ENCODE measurements at places on chromosomes 7 and 10.

DNA sequence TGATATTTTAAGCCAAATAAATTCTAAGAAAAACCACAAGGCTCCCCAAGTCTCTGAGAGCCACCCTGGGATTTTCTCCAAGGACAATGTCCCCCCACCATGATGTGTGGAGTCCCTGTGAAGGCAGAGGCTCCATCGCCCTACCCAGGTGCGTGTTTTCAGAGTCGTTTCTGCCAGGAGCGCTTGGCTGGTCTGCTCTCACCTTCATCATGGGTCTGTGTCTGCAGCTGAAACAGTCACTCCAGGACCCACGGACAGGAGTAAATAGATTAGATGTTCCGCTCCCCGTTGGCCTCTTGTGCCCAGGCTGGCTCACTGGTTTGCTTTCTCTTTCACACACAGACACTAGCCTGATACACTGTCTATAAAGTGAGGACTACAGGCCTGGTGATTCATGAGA lies 217.5 kb downstream of the SFMBT2 start:
- DNase-seq: no peak

DNA sequence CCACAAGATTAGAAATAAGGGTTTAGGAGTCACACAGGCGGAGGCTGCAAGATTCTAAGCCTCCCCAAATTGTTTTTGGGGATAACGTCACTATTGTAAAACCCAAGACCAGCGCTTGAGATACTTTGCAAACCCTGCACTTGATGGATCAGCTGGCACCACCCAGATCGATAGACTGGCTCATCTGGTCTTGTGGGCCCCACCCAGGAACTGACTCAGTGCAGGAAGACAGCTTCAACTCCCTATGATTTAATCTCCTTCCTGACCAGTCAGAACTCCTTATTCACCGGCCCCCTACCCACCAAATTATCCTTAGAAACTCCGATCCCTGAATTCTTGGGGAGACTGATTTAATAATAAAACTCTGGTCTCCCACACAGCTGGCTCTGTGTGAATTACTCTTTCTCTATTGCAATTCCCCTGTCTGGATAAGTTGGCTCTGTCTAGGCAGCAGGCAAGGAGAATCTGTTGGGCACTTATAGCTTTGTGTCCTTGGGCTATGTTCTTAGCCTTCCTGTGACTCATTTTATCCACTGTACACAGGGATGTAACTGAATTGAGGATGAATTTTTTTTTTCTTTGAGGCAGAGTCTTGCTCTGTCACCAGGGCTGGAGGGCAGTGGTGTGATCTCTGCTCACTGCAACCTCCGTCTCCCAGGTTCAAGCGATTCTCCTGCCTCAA lies 64.4 kb upstream of the CARD11 start:
- DNase-seq: no peak

GRCh38 chr10:1573334-1573969 lies 163.9 kb downstream of the ADARB2 start:
- no peak for DNase-seq

- no peak for DNase-seq
These were observed 30.0 kb downstream of the PRLHR start for GRCh38 chr10:118565301-118566075.

DNA sequence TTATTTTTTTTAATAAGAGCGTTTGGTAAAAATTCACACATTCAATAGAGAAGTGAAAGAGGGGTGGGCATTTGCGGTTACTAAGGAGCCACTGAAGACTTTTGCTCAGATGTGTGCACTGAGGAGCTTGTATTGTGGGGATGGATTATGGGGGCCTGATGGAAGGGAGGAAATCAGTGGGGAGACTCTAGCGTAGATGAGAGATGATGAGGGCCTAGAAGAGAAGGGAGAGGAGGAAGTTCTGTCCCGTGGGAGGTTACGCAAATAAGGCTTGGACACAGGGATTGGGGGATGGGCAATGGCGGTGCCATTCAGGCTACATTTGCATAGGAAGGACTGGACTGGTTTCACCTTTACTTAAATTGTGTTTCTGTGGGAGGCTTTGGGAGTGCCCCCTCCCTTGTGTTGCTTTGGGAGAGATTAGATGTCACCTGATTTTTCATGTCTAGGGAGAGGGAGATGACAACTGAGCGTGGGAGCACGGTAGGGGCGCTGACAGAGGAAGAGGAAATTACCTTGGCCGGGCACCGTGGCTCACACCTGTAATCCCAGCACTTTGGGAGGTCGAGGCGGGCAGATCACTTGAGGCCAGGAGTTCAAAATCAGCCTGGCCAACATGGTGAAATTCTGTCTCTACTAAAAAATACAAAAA lies 2.2 kb upstream of the HIP1 start:
- DNase-seq: no peak

- no peak for DNase-seq
These were observed 23.9 kb downstream of the NCAPG2 start for GRCh38 chr7:158680754-158681153.

DNA sequence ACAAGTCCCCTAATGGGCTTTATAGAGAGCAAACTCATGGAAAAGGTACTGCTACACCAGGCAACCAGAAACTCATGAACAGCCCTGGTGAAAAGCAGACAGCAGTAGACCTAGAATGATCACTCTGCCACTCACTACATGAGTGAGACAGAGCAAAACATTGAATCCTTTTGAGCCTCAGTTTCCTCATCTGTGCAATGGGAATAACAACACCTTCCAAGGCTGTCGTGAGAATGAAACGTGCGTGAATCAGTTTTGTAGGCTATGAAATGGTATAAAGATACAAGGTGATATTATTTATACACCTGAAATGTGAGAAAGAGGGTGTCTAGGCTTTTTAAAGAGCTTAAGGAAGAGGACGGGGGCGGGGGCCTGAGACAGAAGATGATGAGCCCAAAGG lies 14.3 kb upstream of the PROSER2 start:
- DNase-seq: no peak

GRCh38 chr10:129545261-129545660 lies 78.2 kb downstream of the MGMT start:
- no peak for DNase-seq

- no peak for DNase-seq
These were observed 106.7 kb upstream of the MBL2 start for GRCh38 chr10:52879091-52879807.

DNA sequence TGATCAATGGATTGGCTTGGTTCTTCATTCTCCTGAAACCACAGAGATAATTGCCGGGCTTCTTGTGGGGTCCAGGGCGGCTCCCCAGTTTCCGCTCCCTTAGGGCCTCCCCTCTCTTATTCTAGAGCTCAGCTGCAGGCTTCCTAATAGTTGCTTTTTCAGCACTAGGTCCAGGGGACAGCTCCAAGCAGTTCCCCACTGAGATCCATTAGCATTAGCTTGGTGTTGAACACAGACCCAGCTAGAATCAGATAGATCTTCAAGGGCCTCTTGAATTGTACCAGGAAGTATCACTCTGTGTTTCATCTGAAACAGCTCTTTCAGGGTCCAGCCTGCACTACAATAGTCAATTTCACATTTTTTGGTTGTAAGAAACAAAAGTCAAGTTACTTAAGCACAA lies 238.7 kb downstream of the SEC23IP start:
- DNase-seq: no peak

GRCh38 chr7:158617737-158618128 lies 30.1 kb upstream of the PTPRN2 start:
- no peak for DNase-seq

- DNase-seq: no peak
These were observed 13.4 kb upstream of the CRYGN start for GRCh38 chr7:151453326-151453791.

GRCh38 chr10:48523820-48524758 lies 80.8 kb downstream of the ARHGAP22 start:
- DNase-seq: no peak

GRCh38 chr10:20473023-20473760 lies 423.9 kb downstream of the NEBL start:
- DNase-seq: no peak

GRCh38 chr10:59523851-59524250 lies 161.5 kb upstream of the FAM13C start:
- DNase-seq: no peak

DNA sequence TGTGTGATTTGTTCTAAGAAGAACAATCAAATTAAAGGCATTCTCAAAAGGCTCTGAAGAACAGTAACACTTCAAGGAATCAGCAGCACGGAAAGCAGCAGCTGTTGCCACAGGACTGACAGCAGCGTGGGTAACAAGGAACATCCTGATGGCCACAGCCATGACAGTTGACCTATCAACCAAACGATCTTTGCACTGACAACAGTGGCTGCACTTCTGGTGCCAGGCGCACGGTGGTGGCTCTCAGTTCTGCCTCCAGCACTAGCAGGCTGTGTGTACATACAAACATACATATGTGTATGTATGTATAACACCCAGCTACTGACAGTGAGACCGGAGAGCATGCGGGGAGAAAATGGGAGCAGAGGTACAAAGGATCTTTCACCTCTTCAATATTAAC lies 114.1 kb downstream of the ZFAND4 start:
- DNase-seq: no peak

DNA sequence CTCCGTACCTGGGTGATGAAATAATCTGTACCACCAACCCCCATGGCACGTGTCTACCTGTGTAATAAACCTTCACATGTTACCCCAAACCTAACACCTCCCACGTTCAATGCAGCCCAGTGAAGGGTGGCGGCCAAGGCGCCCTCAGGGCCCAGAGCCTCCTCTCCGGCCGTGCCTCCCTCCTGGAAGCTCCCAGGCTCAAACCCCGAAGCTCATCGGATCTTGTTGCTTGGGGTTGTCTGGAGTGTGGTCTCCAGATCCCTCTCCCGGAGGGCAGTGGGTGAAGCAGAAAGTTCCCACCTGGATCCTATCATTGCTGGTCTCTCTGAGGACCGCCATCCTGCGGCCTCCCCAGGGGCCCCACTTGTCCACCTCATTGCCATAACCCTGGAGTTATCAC lies 9.4 kb upstream of the KNDC1 start:
- DNase-seq: no peak

Measured in HCT116 (cell line).